ENCODE measurements at places on chromosomes 7 and 10.
A peak's percentile ranks its signal among the peaks of the same experiment; 100 is the strongest.

DNA sequence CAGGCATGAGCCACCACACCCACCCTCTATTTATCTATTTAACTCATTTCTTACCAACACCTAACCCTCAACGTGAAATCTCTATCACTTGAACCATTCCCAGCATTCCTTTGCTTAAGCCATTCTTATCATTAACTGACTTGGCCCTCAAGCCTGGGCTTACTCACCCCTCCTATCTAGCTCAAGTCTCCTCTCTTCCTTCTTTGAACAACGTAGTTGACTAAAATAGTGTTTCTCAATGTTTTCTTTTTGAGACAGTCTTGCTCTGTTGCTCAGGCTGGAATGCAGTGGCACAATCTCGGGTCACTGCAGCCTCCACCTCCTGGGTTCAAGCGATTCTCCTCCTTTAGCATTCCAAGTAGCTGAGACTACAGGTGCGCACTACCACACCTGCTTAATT lies 7.0 kb downstream of the ANXA7 start:
- DNase-seq, result no peak

GRCh38 chr10:76206797-76207352 lies 775.5 kb downstream of the LRMDA start:
- no peak for DNase-seq

- DNase-seq, result no peak
Measured at GRCh38 chr7:444606-445005, 75.0 kb downstream of the PDGFA start.

DNA sequence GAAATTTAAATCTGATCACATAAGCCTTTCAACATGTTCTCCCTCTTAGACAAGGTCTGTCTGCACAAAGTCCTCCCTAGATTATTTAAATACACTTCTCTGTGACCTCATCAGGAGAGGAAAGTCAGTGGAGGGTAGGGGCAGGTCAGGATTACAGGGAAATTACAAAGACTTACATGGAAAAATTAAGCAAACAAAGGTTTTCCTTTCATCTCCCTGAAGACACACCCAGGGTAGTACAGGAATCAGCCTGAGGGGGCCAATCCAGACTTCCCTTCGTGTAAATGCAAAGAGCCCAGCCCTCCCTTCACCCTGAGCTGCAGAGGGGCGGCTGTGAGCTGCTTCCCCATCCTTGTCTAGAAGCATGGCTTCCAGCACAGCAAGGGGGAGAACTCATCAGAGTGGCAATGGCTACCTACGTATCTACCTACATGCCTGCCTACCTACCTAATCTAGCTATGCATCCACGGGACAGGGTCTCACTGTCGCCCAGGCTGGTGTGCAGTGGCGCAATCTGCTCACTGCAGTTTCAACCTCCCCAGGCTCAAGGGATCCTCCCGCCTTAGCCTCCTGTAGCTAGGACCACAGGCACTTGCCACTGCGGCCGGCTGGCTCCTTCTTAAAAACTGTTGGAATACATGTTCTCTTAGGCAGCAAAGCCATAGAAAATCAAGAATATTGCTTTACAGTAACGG lies 33.2 kb downstream of the PITRM1 start:
- DNase-seq, result no peak

- DNase-seq, result peak; percentile 7
Measured at GRCh38 chr7:2527505-2528467, 8.2 kb downstream of the LFNG start.

DNA sequence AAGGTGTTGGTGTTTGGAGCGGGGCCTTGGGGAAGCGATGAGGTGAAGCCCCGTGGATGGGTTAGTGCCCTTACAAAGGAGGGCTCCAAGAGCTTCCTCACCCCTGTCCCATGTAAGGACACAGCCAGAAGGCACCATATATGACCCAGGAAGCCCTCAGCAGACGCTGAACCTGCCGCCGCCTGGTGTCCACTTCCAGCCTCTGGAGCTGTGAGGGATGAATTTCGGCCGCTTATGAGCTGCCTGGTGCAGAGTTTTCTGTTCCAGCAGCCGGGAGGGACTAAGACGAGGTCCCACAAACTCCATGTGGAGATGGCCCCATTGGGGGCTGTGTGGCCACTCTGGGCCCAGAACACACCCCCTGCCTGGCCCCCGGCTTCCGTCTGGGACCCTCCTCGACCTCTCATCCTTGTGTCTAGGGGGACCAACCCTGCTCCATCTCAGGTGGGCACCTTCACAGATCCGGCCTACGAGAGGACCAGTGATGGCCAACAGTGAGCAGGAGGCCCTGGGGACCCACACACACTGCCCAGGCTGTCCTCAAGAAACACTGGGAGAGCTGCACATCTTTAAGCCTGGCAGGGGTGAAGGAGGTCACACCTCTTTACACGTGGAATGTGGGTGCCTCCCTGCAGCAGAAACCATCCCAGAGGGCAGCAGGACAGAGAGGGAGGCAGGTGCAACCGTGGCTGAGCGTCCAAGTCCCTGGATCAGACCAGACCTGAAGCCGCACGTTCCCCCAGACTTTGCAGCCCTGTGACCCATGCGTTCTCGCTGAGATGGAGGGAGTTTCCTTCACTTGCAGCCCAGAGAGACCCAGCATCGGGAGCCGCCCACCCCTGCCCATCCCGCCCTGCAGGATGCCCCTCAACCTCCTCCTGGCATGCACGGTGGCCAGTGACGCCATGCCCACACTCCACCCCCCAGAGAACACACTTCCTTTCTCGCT lies 96.1 kb downstream of the PDGFA start:
- DNase-seq, result no peak

DNA sequence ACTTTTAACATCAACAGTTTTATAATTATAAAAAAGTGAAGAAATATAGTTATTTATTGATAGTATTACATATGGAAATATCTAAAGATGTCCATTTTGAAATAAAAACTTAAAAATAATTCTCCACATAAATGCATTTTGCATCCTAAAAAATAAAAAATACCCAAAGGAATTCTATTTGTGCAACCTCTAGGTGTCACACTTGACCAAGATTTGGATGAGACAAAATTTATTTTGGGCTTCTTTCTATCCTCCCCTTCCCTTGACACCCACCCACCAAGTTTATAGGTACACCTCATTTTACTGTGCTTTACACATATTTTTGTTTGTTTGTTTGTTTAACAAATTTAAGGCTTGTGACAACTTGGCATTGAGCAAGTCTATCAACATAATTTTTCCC lies 3.3 kb upstream of the THSD7A start:
- no peak for DNase-seq

- no peak for DNase-seq
Measured at GRCh38 chr7:95240921-95241320, 83.4 kb downstream of the PON1 start.

- no peak for DNase-seq
Measured at GRCh38 chr10:77583527-77583926, 54.1 kb downstream of the KCNMA1 start.

GRCh38 chr7:207418-208129 lies 15.2 kb downstream of the FAM20C start:
- DNase-seq, result no peak

- no peak for DNase-seq
Measured at GRCh38 chr7:1284743-1285458, 52.2 kb downstream of the UNCX start.

DNA sequence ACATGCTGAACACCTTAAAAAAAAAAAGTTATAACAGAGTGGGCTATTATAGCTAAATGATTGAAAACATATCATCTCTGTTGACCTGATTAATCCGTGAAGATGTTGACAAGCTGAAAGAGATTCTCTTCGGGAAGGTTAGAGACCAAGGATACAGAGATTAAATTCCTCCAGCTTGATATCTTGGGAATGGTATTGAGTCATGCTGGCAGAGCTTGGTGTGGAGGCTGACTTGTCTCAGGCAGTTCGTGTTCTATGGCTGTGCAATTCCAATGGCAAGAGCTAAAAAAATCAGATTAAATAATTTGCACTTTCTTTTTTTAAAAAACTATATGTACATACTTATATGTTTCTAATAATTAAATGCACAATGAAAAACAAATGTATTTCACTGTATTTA lies 24.9 kb upstream of the CACNA2D1 start:
- DNase-seq, result no peak

DNA sequence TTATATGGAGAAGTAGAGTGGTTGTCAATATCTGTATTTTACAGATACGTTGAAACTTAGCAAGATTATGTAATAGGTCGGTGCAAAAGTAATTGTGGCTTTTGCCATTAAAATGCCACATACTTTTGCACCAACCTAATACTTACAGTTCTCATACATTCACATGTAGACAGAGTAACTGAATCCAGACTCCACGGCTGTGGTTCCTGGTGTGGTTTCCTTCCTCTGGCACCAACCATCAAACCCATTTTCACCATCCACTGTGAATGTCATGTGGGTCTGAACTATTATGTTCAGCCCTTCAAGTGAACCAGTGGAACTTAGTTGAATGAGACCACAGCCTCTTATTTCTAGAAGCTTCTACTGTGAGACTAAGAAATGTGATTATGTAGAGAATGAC lies 31.5 kb upstream of the SLIT1 start:
- no peak for DNase-seq

DNA sequence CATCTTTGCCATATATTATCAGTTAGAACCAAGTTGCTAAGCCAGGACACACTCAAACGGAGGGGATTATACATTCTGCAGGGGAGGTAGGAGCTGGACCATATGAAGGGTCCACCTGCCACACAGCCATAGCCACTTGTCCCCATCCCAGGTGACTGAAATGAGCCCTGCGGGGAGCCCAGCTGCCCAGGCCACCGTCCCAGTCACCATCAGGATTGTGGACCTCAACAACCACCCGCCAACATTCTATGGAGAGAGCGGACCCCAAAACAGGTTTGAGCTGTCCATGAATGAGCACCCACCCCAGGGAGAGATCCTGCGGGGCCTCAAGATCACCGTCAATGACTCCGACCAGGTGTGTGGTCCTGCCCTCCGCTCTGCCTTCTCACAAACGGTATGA lies 13.7 kb downstream of the CDHR1 start:
- no peak for DNase-seq

- no peak for DNase-seq
Measured at GRCh38 chr10:119670717-119671116, 19.5 kb downstream of the BAG3 start.

DNA sequence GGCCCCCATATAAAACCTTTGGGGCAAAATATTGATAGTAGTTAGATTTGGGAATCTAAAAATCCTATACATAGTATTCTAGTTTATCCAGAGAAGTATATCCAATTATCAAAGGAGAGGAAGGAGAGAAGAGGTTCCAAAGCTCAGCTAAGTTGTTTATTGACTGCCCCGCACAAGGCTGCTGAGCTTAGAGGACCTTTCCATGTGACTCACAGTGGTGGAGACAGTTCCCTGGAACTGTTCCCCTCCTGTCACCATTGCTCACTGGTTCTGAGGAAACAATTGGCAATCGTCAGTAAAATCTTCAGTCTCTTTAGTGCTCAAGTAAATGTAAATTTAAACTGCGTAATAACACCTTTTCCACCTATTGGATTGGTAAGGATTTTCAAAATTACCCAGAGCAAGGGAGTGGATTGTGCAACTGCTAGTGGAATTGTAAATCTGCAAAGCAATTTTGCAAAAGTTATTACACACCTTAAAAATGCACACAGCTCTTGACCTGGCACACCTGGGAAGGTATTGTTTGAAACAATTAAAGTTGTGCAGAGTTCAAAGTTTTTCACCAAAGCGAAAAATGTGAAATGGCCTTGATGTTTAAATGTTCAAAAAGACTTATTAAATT lies 63.1 kb downstream of the EEPD1 start:
- no peak for DNase-seq

DNA sequence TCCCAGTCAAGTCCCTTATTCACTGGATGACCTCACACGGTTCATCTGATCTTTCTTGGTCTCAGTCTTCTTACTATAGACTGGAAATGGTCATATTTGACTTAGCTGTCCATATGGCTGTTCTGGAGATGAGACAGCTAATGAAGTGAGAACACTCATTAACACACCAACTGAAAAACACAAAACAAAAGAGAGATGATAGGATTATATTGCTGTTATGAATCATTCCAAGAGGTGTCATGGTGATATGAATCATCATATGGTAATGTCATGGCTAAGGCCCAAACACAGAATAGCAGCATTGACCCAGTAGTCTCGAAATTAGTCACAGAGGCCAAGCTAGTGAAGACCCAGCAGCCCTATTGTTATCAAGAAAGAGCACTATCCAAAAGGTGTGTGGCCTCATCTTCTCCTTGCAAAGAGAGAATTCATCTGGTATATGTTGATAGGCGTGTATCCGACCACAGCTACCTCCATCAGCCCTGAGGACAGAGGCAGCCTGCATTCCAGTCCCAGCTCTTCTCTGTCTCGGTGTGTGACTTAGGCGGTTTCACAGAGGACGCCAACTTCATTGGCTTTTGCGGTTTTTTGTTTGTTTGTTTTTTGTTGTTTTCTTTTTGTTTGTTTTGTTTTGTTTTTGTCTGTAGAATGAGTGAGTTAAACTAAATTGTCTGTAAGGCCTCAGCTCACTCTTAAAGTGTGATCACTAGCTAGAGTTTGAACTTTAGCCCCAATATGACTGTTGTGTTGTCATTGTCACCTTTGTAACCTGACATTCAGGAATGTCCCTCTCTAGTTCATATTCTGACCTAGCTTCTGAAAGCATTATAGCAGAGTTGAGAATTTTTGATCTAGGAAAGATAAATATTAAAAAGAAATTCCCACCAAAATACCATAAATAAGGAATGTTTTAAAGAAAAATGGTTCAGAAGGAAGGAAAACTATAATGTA lies 97.4 kb upstream of the PDCD4 start:
- DNase-seq, result no peak

DNA sequence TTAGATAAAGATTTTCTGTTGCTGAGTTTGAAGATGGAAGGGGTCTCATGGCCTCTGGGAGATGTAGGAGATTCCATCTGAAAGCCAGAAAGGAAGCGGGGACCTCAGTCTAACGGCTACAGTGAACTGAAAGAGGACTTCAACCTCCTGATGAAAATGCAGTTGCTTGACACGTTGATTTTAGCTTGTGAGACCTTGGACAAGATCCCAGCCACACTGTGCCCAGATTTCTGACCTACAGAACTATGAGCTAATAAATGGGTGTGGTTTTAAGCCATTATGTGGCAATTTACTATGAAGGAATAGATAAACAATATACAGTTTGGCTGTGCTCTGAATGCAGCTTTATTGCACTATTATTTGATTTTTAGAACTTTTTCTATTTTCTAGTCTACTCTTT lies 342.3 kb upstream of the SEMA3D start:
- no peak for DNase-seq

DNA sequence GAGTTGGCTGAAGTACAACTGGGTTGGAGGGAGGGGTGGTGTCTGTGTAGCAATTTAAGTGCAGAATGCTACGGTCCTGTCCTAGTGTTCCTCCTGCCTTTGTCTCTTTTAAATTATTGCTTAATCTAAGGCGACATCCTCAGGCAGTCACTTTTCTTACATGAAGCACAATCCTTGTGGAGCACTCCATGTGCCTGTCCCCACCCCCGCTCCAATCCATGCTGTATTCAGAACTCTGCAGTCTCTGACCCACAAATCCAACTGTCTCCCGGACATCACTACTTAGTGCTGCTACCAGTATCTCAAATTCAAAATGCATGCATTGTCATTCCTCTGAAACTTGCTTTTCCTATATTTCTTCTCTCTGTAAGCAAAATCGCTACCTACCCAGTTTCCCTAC lies 91.4 kb upstream of the FAM133B start:
- DNase-seq, result no peak
